T-helper 9 cell (primary cell): ENCODE measurements at places on chromosomes 1 and 21.

DNA sequence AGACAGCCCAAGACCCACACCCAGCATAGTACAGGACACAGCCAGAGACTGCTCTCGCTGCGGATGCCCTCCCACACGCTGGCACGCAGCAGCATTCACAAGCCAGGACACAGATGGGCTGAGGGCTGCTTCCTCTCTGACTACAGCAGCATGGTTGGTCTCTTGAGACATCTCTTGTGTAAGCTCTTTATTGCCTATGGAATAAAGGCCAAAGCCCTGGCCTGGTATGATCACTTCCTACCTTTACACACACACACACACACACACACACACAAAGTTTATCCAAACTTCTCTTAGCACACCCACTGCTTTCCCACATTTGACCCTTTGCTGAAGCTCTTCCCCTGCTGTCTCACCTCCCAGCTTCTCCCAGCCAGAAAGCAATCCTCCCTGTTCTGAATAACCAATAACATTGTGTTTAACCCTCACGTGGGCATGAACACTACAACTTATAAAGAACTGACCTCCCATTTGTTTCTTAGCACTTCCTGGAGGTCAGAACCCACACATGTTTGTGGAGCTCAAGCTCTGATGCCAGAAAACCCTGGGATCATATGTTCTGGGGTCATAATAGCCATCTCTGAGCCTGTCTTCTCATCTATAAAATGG, 1.2 kb upstream of the LUZP1 start:
- no peak for DNase-seq

GRCh38 chr1:246794828-246795671, 70.8 kb downstream of the SCCPDH start:
- no peak for DNase-seq

GRCh38 chr1:244391761-244392160, 59.9 kb downstream of the ADSS2 start:
- DNase-seq, result no peak

- DNase-seq, result no peak
Observed at GRCh38 chr1:40627987-40628902, 37.2 kb downstream of the RIMS3 start.

DNA sequence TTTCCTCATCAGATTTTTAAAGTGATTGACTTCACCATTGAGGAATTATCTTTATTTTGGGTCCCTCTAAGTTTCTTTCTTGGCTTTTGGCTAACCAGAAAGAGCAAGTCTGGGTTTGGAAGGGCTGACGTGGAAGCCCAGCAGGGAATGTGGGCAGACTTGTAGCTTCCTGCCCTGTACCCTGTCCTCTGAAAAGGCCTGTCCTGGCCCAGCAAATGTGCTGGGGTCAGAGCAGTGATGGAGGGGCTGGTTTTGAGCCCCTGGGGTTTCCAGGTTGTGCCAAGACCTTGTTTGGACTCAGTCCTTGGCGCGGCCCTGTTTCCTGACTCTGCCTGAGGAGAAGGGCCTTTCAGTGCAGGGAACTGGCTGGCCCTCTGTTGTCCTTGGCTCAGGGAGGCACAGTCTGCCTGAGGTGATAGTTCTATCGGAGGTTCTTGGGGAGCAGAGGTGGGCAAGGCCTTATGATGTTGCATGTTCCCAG, 72.1 kb downstream of the UCK2 start:
- DNase-seq, result no peak

GRCh38 chr1:206634365-206635079, 814 bp upstream of the DYRK3 start:
- DNase-seq, result peak; percentile 76

DNA sequence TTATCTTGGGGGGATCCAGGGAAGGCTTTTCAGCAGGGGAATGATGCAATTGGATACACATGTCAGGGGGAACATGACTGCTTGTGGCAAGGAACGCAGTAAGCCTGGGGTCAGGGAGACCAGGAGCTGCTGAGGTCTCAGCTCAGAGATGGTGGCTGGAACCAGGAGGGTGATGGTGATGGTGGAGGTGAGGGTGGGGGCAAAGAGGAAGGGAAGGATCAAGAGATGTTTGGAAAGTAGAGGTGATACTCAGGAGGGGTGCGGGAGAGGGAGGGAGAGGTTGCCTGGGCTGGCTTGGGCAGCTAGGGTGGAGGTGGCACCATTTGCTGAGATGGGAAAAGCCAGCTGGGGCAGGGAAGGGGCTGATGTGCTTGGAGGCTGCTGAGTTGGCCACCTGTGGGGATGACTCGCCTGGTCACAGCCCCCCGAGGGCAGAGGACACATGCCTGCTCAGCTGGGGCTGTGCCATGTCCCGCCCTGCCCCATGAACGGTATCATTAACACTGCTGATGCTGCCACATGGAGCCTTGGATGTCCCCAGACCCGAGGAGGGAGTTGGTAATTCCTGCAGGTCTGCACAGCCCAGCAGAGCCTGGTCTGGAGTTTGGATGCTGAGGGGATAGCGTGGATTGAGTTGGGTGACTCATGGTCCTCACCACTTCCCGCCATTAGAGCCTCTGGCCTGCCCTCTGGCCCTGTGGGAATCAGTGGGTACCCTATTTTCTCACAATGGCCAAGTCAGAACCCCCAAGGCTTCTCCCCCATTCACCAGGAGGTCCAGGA, 6.3 kb upstream of the PADI1 start:
- DNase-seq, result no peak

- no peak for DNase-seq
Observed at GRCh38 chr21:38533887-38534286, 35.6 kb upstream of the ERG start.
